ENCODE measurements at places on chromosomes 1 and 21. TPM values are rescaled to one million over a fixed set of nuclear protein-coding genes. Genes with fewer than 3 reads are reported as not detected.

Gene ASCL5
- not detected for total RNA-seq

Gene KPRP
- not detected for total RNA-seq

Gene OLIG1
- not detected for total RNA-seq

Gene EDN2
- 5.2 TPM for total RNA-seq

Gene B3GALT2
- total RNA-seq = under 0.01 TPM

Gene CACNA1E
- total RNA-seq = under 0.01 TPM

Gene CASZ1
- total RNA-seq = 3.4 TPM

Gene RUNX3
- total RNA-seq = not detected

Gene NFASC
- total RNA-seq = under 0.01 TPM

Gene TMEM79
- 3.3 TPM for total RNA-seq

Gene VASH2
- 1.6 TPM for total RNA-seq
